SHP77 (cell line): ENCODE measurements at places on chromosomes 13 and 19.

DNA sequence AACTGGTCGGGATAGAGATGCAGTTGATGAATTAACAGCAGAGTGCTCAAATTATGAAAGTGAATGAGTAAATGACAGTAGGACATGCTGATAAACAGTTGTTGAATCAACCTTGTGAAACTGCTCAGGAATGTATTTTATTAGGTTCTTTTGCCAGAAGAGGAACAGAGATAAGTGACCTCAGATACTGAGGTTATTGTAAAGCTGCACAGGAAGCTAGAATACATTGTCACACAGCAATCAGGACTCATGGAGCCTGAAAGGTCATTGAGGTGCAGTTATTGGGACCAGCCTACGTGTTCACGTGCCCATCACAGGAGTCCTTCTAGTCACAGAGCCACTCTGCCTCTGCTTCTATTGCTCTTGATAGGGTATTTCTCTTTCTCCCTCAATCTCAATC, 47.5 kb upstream of the MED4 start:
- no peak for DNase-seq

- DNase-seq = no peak
These were observed 58.7 kb upstream of the ALOX5AP start for GRCh38 chr13:30676672-30677071.

DNA sequence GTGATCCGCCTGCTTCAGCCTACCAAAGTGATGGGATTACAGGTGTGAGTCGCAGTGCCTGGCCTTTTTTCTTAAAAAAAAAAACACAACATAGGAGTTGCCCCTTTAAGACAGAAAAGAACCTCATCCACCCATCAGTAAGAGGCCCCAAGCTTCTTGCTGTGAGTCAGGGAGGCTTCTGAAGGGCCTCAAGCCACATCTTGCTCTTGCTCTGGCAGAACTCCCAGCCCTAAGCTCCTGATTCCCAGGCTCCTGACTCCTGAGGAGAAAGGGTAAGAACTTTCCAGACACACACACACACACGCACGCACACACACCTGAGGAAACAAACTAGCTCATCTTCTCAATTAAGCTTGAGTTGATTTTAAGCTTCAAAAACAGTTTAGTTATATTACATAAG, 6.9 kb downstream of the ETFB start:
- no peak for DNase-seq

GRCh38 chr19:4172861-4173473, 9.4 kb downstream of the SIRT6 start:
- no peak for DNase-seq
